ENCODE measurements at places on chromosomes 4 and X.

GRCh38 chrX:107827030-107827831 is 1.6 kb downstream of the MID2 start:
- peaks cover 8% of the 10 kb centered on the region for H3K4me1 ChIP-seq
- H3K27ac ChIP-seq, result no peak overlapping the region
- peaks cover 29% of the 10 kb centered on the region for H3K27me3 ChIP-seq

DNA sequence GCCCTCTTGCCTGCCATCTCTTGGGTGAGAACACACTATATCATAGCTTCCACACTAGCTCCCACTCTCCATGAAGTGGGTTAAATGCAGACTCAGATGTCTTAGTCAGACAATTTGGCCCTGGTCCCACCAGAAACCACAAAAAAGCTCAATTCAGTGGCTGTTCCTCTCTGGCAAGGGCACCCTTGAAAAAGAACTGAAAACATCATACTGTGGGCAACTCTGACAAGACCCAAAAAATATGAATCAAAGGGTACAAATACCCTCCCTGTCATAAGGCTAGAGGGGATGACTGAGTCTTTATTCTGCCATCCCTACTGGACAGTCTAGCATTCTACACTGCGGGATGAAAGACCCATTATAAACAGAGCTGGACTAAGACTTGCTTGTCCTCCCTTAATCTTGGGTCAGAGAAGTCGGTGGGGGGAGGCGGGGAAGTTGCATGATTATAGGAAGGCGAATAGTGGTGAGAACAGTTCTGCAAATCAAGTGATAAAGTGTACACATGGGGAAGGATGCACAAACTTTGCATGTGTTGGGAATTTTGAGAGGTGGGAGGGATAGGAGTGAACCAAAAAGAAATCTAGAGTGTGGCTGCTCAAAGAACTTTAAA is 172.1 kb downstream of the OPHN1 start:
- no peak overlapping the region for H3K4me3 ChIP-seq
- no peaks in the 10 kb centered on the region for H3K4me1 ChIP-seq
- no peak overlapping the region for H3K27ac ChIP-seq
- no peaks in the 10 kb centered on the region for H3K27me3 ChIP-seq
- H3K36me3 ChIP-seq, result no peaks in the 10 kb centered on the region
- no peak for DNase-seq

- H3K27me3 ChIP-seq, result no peaks in the 10 kb centered on the region
- no peak overlapping the region for H3K27ac ChIP-seq
- peaks cover 3% of the 10 kb centered on the region for H3K36me3 ChIP-seq
- H3K4me1 ChIP-seq, result peaks cover 8% of the 10 kb centered on the region
- no peak for DNase-seq
These were observed 10.2 kb downstream of the NAT8L start for GRCh38 chr4:2069161-2069971.

GRCh38 chr4:105624530-105624929 is 72.1 kb downstream of the ARHGEF38 start:
- no peak overlapping the region for H3K27ac ChIP-seq
- DNase-seq, result no peak
- H3K4me3 ChIP-seq, result no peak overlapping the region
- H3K36me3 ChIP-seq, result no peaks in the 10 kb centered on the region
- H3K27me3 ChIP-seq, result no peaks in the 10 kb centered on the region
- H3K4me1 ChIP-seq, result peaks cover 3% of the 10 kb centered on the region

DNA sequence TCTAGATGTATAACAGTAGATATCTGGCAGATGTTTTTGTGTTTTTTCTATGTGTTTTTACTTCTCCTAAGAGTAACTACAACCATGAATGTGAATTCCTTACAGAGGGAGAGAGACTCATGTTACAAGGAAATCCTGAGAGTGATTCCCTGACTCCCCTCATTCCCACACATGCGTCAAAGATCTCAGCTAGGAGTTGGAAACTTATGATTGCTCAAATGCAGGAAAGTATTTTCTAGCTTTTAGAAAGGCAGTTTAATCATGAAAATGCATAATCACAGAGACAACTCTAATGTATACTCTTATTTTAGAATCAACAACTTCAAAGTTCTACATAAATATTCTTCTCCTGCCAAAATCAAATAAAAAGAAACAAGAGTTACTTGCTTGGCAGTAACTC is 121.8 kb downstream of the PDE5A start:
- H3K4me3 ChIP-seq, result no peak overlapping the region
- H3K27ac ChIP-seq, result no peak overlapping the region
- peaks cover 4% of the 10 kb centered on the region for H3K4me1 ChIP-seq
- no peak for DNase-seq
- H3K36me3 ChIP-seq, result peaks cover 15% of the 10 kb centered on the region

- H3K27ac ChIP-seq, result no peak overlapping the region
- DNase-seq, result peak; percentile 80
- no peaks in the 10 kb centered on the region for H3K27me3 ChIP-seq
- no peak overlapping the region for H3K4me3 ChIP-seq
These were observed 16.7 kb downstream of the MAD2L1 start for GRCh38 chr4:120049732-120050494.

GRCh38 chr4:103207673-103208072 is 9.5 kb upstream of the CENPE start:
- no peaks in the 10 kb centered on the region for H3K27me3 ChIP-seq
- no peaks in the 10 kb centered on the region for H3K4me1 ChIP-seq
- H3K36me3 ChIP-seq, result no peaks in the 10 kb centered on the region
- H3K4me3 ChIP-seq, result no peak overlapping the region
- DNase-seq, result no peak
- H3K27ac ChIP-seq, result no peak overlapping the region

GRCh38 chr4:38177641-38178391 is 217.6 kb downstream of the PTTG2 start:
- H3K27ac ChIP-seq, result peak overlapping the region; percentile 73
- H3K4me1 ChIP-seq, result peaks cover 12% of the 10 kb centered on the region
- DNase-seq, result no peak
- H3K36me3 ChIP-seq, result peaks cover 20% of the 10 kb centered on the region
